ENCODE measurements at places on chromosomes 12 and 14.

DNA sequence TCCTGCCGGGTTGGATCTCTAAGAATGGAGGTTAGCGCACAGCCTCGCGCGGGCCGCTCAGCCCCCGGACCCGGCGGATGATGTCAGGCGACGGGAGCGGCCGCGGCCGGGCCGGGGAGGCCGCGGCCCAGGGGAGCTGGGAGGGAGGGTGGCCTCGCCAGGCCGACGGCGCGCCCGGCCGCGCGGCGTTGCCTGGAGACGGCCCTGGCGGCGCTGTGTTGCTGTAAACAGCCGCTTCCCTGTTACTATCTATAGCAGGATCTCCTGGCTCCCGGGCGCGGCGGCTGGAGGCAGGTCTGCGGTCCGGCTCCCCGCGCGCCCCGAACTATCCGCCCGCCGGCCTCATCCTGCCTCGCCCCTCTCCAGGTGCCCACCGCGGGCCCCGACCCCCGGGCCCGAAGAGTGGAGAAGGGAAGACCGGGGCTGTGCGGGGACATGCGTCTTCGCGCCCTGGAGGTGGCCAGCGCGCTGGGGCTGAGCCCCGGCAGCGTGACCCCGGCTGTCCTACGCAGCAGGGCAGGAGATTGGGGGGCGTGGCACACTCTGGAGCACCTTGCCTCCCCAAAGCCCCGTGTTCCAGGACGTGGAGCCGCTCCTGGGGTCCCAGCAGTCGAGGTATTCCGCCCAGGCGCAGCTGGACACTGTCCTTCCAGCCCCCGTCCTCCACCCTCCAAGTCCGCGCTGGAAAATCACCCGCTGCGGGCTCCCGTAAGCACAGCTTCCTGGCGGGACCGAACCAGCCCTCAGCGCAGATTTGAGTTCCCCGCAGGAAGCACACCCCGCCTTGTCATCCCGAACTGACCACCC lies 1.4 kb upstream of the FOS start:
- no peak for DNase-seq

GRCh38 chr12:126055521-126055920 lies 990.3 kb downstream of the AACS start:
- no peak for DNase-seq

- DNase-seq, result no peak
Measured at GRCh38 chr12:50326590-50327284, 43.4 kb upstream of the LIMA1 start.

DNA sequence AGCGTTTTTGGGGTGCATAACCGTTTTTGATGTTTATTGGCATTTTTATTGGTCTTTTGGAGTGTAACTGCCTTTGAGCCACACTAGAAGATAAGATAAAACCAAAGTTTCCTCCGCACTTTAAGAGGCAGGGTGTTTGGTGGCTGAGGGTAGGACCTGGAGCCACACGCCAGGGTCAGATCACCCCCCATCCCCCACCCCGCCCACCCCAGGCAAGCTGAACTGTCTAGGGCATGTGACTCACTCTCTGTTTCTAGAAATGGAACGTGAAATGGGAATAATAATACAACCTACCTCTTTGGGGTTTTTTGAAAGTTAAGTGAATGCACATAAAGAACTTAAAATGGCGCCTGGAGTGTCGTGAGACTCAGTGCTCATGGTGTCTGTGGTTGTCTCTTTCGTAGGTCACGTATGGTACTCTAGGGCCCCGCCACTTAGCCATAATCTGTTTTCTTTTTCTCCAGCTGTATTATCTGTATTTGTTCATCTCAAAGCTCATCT lies 56.0 kb downstream of the PPP2R5C start:
- no peak for DNase-seq

DNA sequence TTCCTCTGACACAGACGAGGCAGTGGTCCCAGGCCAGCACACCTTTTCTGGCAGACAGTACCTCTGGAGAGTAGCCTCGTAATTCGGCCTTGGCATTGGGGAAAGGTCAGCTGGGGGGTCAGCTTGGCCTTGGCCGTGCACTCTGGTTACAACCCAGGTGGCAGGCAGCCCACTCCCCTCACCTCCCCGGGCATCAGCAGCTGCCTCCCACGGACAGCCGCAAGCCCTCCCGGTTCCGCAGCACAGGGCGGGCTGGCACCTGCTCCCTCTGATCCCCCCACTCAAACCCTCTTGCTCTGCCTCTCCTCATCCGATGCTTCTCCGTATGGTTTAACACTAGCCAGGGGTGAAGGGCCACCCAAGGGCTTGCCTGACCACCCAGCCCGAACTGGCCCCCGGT lies 50.6 kb downstream of the TEAD4 start:
- DNase-seq, result no peak

GRCh38 chr12:53159195-53159839 lies 21.2 kb upstream of the ZNF740 start:
- no peak for DNase-seq

GRCh38 chr14:102591372-102591943 lies 991 bp upstream of the RCOR1 start:
- DNase-seq, result no peak

DNA sequence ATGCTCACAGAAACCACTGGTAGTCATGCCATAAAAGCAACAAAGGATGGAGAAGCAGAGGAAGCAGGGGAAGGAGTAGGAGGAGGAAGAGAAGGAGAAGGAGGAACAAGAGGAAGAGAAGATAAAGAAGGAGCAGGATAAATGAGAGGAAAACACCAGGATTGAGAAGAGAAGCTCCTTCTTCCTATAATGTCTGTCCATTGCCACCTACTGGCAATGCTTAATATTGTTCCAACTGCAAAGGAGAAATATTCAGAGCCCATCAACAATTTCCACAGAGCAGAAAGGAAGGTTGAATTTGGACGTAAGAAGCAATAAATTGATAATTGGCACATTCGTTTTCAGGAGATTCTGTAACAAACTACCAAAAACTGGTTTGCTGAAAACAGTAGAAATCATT lies 898.4 kb downstream of the SLC16A7 start:
- DNase-seq, result no peak

- DNase-seq, result no peak
Measured at GRCh38 chr14:61899497-61899896, 137.3 kb downstream of the SNAPC1 start.

GRCh38 chr12:70772836-70773235 lies 135.6 kb upstream of the PTPRB start:
- no peak for DNase-seq

DNA sequence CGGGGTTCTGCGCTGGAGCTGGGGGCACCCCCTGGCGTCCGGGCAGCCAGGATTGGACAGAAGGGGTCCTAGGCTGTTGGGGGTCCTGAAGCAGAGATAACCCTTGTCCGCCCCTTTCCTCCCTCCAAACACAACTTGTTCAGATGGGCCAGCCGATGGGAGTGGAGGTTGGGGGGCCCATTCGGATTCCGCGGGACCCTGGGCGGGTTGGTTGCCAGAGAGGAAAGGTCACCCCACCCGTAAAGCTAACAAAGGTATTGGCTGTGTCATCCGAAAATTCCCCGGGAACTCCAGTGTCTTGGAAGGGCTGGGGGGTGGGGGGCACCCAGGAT lies 1.3 kb downstream of the FAM222A start:
- no peak for DNase-seq

DNA sequence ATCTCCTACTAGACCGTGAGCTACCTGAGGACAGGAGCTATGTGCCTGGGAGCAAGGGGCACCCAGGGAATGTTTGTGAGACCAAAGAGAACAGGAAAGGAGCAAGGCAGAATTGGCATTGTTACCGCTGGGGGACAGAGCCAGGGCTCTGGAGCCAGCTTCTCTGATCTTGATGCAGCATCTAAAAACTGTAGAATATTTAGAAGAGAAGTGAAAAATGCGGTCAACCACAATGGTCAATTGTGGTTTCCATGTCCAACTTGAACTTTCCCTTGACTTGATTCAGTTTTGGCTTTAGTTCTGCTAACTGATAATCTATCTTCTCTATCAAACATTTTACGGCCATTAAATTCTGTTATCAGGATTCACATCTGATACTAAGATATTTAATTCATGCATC lies 201.2 kb downstream of the ANO4 start:
- DNase-seq, result no peak

DNA sequence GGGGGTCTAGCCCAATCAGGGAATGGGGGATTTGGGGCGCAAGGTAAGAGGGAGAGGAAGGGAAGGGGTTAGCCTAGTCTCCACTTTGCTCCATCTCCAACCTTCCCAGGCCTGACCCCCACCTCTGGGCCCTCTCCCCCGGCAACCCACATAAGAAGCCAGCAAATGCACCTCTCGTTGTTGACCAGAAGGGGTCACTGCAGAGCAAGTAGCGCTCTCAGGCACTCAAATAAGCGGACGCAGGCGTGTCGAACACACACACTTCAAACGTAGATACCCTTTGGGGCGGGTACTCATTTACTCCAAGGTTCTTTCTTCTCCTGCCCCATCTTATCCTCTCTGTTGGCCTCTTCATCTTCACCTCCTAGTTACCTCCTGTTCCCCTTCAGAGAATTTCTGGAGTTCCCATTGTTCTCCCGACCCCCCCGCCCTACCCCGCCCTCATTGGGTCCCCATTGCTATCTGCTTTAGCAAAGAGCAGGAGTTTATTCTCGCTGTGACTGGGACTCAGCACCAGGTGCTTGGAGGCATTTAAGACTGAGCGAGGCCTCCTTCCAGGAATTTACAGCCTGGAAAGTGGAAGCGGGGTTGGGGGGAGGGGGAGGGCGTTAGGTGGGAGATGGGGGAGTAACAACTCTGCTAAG lies 1.5 kb upstream of the SRRM4 start:
- DNase-seq, result no peak

DNA sequence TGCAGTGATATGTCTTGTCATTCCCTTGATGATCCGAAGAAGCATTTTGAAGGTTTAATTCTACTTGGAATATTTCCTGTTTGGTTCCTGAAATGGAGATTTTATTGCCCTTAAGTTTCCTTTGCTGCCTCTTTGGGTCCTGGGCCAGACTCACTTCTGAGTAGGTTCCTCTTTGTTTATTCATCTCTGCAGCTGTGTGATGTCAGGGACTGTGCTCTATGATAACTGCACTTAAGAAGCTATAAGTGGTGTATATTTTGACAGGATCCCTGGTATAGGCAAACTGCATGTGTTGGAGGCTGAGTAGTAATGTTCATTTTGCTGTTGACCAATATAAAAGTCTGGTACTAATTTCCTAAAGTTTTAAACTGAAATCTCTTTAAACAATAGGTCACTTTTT lies at the start of gene KLRC4:
Gene KLRC4, minus strand, starts transcription at position 366 of the 400 bp plus-strand sequence. Its CDS starts 182 bp downstream, at position 184.
- DNase-seq, result no peak

GRCh38 chr12:42299392-42300308 lies 26.2 kb downstream of the ZCRB1 start:
- DNase-seq, result no peak

GRCh38 chr14:63091394-63091996 lies 46.2 kb upstream of the KCNH5 start:
- DNase-seq, result no peak

DNA sequence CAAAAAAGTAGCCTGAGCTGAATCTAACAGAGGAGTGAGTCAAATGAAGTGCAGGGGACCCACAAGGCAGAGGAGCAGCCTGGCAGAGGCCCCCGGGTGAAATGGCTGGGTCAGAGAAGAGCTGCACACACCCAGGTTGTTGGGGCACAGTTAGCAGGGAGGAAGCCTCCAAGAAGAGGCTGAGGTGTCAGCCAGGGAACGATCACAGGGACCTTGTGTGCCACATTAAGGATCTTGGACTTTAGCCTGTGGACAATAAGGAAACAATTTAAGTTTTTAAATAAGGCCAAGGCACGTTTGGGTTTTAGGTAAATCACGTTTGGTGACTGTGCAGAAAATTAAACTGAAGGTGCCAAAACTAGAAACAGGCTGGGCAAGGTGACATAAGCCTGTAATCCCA lies 35.1 kb downstream of the OR10P1 start:
- DNase-seq, result no peak

GRCh38 chr14:78851189-78851588 lies 681.0 kb downstream of the NRXN3 start:
- DNase-seq, result no peak

- DNase-seq, result no peak
Measured at GRCh38 chr14:95246870-95247269, 72.8 kb downstream of the CLMN start.

GRCh38 chr12:47276621-47277309 lies 197.0 kb upstream of the AMIGO2 start:
- no peak for DNase-seq

DNA sequence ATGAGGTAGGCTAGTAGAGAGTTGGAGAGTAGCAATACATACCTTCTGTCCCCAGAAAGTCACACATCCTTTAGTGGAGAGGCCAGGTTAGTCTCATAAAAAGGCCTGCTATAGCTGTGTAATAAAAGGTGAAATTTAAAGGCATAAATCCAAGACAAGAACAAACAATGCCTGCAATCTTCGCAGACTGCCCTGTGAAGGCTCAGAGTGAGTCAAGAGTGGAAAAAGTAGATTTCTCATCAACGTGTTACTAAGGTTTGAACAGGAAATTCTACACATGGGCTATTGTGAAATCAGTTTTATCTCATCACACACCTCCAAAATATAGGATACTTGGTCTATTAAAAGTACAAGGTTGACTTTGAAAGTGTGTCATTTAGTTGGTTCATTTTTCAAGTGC lies at the start of gene KLRC1:
Gene KLRC1, minus strand, starts transcription at position 222 of the 400 bp plus-strand sequence. CDS start 2,221 bp downstream, outside the sequence.
- DNase-seq, result no peak

DNA sequence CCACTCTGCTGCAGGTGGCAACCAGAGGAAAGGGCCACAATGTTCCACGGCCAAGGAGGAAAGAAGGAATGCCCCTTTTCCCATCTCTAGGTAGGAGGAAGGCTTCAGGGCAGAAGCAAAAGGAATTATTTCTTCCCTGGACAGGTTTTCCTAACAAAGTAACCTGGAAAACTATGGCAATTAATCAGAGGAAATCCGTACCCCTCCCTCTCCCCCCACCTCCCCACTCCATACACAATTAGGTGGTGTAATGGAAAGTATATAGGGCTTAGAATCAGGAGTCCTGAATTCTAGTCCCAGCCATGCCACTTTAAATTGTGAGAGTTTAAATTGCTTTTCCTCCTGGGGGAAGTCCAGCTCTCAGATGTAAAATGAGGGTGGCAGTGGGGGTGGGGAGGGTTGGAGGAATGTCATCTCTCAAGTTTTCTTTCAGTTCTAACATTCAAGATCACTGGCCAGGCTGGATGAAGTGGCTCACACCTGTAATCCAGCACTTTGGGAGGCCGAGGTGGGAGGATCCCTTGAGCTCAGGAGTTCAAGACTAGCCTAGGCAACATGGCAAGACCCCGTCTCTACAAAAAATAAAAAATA lies 1.7 kb downstream of the DHH start:
- DNase-seq, result peak; percentile 11

GRCh38 chr12:116700066-116700465 lies 37.8 kb downstream of the SPRING1 start:
- no peak for DNase-seq

GRCh38 chr12:12138203-12139154 lies 67.7 kb downstream of the BCL2L14 start:
- no peak for DNase-seq
